HuH-7 (cell line): ENCODE measurements at places on chromosomes 1 and 21.

GRCh38 chr1:233677690-233678354 is 63.9 kb downstream of the KCNK1 start:
- no peak for DNase-seq

- DNase-seq, result no peak
These were observed 23.3 kb downstream of the RIMKLA start for GRCh38 chr1:42403880-42404400.

GRCh38 chr1:15224259-15224869 is 22.7 kb upstream of the FHAD1 start:
- no peak for DNase-seq

DNA sequence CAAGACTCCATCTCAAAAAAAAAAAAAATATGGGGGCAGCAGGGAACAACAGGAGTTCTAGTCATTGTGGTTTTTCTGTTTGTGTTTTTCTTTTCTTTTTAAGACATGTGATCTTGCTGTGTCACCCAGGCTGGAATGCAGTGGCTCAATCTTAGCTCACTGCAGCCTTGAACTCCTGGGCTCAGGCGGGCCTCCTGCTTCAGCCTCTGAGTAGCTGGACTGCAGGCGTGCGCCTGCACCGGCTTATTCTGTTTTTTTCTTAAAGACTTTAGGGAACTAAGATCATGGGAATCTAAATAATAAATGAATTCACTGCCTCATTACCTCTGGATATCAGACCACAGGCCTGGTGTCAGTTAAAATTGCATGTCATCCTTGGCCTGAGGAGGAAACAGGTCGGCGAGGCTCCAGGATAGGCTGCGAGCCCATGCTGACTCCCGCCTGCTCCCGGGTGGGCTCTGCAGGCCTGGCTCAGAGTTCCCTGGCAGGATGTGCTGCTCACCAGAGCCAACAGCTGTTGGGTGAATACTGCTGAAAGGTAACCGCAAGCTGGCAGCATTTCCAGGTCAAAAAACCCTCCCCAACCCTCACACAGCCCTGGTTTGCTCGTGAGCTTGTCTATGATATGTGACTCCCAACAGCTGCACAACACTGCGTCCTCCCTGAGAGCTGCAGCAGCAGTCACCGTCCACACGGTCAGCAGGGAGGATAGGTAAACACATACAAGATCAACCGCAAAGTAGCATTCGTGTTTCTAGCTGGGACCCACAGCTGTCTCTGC is 58.1 kb downstream of the SCCPDH start:
- DNase-seq, result no peak

- DNase-seq, result no peak
These were observed 57.2 kb downstream of the EDN2 start for GRCh38 chr1:41427122-41427913.

DNA sequence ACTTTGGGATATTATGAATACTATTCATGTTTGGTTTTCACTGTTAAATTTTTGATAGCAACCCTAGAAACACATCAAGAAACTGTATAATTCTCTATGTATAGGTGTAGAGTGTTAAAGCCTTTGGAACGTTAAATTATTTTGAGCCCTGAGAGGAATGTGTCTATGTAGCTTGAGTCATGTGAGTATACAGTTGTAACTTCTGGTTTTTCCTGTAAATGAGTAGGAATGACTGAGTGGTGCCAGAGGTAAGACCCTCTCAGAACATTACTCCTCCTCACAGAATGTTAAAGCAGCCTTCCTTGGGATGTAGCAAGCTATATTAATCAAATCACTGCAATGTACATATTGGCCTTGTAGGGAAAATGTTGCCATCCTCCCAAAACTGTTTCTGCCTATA is 69.0 kb downstream of the C1orf21 start:
- no peak for DNase-seq

DNA sequence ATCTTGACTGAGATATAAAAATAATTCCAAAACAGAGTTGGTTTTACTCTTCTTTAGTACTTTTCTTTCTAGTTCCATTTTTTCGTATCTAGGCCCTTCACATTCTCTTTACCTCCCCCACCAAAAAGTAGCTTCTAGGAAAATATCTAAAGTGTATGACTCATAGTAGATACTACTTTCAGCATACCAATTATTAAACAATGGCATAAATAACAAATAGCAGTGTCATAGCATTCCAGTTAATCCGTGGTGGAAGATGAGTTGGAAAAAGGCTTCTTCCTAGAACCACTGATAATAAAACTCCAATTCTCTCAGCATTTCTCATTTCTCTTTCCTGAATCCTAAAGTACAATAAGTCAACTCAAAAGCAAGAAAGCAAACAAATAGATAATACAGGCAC is 859.0 kb upstream of the B3GALT2 start:
- no peak for DNase-seq

- no peak for DNase-seq
These were observed 46.3 kb downstream of the KIF21B start for GRCh38 chr1:200977071-200977754.

DNA sequence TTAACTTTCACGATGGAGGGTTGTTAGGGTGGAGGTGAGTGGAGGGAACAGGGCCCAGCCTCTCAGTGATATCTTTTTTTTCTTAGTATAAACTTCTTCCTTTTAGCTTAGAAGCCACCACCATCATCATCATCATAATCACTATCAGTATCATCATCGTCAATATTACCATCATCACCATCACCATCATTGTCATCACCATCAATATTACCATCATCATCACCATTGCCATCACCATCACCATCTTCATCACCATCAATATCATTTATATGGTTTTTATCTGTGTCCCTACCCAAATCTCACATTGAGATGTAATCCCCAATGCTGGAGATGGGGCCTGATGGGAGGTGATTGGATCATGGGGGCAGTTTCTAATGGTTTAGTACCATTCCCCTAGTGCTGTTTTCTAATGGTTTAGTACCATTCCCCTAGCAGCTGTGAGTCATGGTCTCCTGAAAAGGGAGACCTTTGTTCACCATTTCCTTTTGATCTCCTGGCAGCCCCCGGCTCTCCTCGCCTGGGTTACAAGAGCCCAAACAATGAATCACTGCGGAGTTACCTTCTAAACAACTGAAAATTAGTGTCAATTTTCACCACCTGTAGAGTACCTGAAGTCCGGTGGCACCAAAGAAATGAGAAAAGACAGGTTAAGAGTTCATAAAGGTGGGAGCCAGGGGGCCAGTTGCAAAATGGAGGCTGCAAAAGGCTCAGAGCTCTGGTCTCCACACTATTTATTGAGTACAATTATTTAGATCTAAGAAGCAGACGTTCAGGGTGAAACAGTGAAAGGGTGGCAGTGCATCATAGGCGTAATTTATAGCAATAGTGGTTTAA is 3.1 kb upstream of the PLA2G2E start:
- DNase-seq, result no peak

DNA sequence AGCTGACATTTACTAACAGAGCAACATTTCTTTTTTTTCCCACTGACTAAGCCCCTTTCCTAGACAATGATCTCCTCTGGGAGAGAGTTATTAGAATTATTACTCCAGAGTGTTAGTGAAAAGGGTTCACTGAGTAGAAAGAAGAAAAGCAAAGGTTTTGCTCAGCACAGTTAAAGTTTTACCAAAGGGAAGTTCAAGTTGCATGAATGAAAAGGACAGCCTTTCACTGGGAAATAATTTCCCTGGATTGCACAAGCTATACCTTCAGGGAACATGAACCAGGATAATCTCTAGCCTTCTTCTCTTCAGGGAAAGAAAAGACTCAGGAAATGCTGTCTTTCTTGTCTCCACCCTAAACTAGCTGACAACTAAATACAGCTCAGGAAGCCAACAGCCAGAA is 71.4 kb upstream of the ESRRG start:
- no peak for DNase-seq

DNA sequence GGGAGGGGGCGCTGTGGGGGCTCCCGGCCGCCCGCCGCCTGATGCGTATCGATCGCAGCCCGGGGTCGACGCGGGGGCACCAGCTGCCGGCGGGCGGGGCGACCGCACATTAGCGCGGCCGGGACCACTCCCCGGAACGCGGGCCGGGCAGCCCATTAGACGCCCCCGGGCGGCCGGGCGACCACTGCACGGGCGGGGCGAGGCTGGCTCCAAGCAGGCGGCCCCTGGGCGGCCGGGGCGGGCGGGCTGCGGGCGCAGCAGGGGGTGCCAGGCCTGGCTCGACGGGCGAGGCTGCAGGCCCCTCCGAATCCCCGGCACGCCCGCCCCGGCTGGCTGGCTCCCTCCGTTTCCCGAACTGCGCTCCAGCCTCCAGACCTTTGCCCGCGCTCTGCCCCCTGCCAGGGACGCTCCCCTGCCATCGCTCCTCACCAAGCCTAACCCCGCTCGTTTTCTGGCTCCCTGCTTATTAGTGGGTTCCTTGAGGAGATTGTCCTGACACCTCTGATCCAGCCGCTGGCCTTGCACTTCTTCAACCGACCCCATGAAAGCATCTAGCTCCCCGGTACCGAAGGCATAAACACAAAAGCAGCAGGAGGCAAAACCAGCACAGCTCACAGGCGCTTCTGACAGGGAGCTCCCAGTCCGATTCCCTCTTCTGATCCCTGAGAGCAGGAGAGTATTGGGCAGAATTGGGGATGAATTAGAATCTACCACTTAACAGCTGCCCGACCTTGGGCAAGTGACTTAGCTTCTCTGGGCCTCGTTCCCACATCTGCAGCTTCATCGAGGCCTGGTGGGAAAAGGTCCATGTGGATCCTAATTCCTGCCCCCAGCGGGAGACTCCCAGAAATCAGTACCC is 92.6 kb upstream of the CASZ1 start:
- peak; percentile 46 for DNase-seq

DNA sequence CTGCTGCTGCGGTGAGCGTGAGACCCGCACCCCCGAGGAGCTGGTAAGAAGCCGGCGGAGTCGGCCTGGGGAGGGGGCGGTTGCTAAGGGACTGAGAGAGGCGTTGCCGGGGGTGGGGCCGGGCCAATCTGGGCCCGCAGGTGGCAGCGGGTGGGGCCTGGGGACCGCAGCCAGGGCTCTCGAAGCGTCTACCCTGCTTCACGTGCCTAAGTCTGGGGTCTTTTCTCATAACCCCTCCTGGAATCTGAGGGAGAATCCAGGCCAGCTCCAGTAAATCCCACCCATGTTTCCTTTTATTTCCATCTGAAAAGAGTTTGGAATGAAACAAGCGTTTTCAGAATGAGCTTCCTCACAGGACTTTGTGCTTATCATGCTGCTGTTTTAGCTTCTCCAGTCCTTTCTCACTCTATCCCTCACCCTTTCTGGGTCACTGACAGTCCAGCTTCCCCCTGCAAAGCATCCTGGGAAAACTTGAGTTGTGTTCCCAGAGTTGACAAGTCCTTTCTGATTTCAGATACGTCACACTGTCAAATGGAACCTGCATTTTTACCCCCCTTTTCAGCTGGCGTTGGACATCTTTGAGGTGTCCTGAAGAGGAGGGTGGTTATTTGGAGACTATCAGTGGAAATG is 431 bp downstream of the CLCN6 start:
- DNase-seq, result no peak

GRCh38 chr1:231248778-231249177 is 7.8 kb downstream of the GNPAT start:
- no peak for DNase-seq

- no peak for DNase-seq
These were observed 26.5 kb downstream of the TRIM45 start for GRCh38 chr1:117094841-117095604.

DNA sequence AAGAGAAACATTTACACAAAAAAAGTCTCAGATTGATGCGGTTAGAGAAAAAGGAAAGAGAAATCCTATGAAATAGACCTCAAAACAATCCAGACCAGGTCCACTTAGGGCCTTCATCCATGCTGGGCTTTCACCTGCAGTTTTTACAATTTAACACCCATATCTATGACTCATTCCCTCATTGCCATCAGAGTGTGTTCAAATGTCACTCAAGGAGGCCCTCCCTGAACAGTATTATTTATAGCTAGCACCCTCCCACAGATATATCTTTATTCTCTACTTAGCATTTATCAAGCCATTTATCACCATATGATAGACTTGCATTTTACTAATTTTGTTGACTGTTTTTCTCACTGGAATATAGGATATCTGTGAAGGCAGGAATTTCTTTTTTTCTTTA is 824 bp upstream of the KRTAP21-3 start:
- no peak for DNase-seq

DNA sequence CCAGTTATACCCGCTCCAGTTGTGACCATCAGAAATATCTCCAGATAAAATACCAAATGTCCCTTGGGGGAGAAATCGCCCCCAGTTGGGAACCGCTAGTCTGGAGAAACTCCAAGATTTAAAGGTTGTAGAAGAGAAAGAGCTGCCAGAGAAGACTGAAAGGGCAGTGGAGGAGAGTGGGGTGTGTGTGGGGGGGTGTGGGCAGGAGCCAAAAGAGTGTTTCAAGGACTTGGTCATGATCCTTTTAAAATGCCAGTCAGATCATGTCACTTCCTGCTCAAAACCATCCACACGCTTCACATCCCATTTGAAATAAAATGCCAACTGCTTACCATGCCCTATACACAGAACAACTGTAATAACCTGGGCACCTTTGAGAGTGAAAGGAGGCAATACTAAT is 3.4 kb upstream of the HEYL start:
- DNase-seq, result no peak

DNA sequence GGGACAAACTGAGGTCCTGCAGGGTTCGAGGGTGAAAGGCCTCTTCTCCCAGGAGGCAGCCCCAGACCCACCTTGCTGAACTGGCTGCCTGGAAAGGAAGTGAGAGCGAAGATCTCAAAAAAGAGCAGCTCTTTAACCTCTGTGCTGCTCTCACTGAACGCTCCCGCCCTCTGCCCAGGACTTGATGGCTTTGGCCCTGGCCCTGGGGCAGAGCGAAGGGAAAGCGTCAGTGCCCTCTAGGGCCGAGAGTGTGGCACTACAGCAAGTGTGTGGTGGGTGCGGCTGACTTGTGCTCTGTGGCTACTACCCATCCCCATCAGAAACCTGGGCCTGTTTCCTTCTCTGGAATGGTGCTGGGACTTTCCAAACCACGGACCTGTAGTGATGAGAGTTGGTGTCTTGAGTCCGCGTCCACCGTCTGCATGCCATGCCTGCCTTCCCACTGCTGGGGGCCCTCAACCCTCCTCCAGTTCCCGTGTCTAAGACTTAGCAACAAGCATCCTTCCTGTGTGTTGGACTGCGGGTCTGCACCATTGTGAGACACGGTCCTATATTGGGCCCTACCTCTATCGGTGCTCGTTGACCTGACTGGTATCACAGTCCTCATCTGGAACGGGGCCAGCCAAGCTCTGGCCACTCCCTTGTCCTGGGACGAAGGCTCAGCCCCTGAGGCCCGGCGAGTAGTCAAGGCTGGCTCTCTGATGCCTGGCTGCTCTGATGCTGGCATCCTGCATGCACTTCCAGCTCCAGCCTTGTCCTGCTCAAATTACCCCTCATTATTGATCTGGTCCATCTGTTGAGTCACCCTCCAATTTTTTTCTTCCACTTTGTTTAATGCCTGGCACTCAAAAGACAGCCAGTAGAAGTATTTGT is 180.3 kb downstream of the DISC1 start:
- DNase-seq, result peak; percentile 81
